H9 (cell line): ENCODE measurements at places on chromosomes 5 and 9. TPM values are rescaled to one million over a fixed set of nuclear protein-coding genes. Genes with fewer than 3 reads are reported as not detected.

Gene IFNB1
- total RNA-seq: not detected in 2 replicates

Gene ASPN
- total RNA-seq: not detected in 2 replicates

Gene WWC1
- 28.2 and 30.7 TPM in 2 replicates for total RNA-seq

Gene PCDHGA10
- 12.5 and 15.1 TPM in 2 replicates for total RNA-seq

Gene CCDC183
- total RNA-seq: 0.59 and 1.1 TPM in 2 replicates

Gene HRCT1
- total RNA-seq: not detected in 2 replicates

Gene TIFAB
- total RNA-seq: not detected in 2 replicates

Gene CHSY3
- total RNA-seq: 0.37 and 0.42 TPM in 2 replicates

Gene SPATA6L
- total RNA-seq: 0.75 and 0.87 TPM in 2 replicates

Gene ADRA1B
- total RNA-seq: not detected in 2 replicates

Gene CAMLG
- total RNA-seq: 33.1 and 34.5 TPM in 2 replicates

Gene ARHGEF39
- total RNA-seq: 21.6 and 24.4 TPM in 2 replicates

Gene SLC36A2
- total RNA-seq: 0.07 and 0.15 TPM in 2 replicates

Gene ARL14EPL
- total RNA-seq: not detected in 2 replicates

Gene PFN3
- total RNA-seq: not detected in 2 replicates

Gene IL13
- not detected in 2 replicates for total RNA-seq

Gene CCNO
- total RNA-seq: 0.24 and 0.42 TPM in 2 replicates

Gene ACER2
- 8.9 and 9.6 TPM in 2 replicates for total RNA-seq

Gene PCDHA6
- 4.5 and 4.9 TPM in 2 replicates for total RNA-seq

Gene PCDHB14
- 1.5 and 2.4 TPM in 2 replicates for total RNA-seq

Gene BASP1
- 180 and 188 TPM in 2 replicates for total RNA-seq

Gene CCNG1
- 521 and 523 TPM in 2 replicates for total RNA-seq

Gene GKAP1
- total RNA-seq: 5.4 and 6.2 TPM in 2 replicates

Gene GABRA6
- total RNA-seq: not detected in 2 replicates

Gene LPAR1
- total RNA-seq: 0.99 and 1.3 TPM in 2 replicates

Gene TXNDC8
- total RNA-seq: not detected in 2 replicates

Gene S1PR3
- 3.1 and 3.3 TPM in 2 replicates for total RNA-seq

Gene ERCC6L2
- 47.3 and 57.7 TPM in 2 replicates for total RNA-seq

Gene SLC45A2
- not detected in 2 replicates for total RNA-seq

Gene SPATA31E1
- total RNA-seq: 0.07 and 0.09 TPM in 2 replicates

Gene SLC25A48
- 0.46 and 0.66 TPM in 2 replicates for total RNA-seq

Gene PLAC8L1
- total RNA-seq: 0.52 and 0.64 TPM in 2 replicates

Gene MARVELD2
- 29.5 and 30.3 TPM in 2 replicates for total RNA-seq

Gene MAMDC2
- total RNA-seq: 4.6 TPM in 2 replicates

Gene OR1J2
- total RNA-seq: not detected in 2 replicates
